ENCODE measurements at places on chromosomes 12 and 14.

GRCh38 chr14:71907793-71908515 is 24.3 kb upstream of the RGS6 start:
- no peak for DNase-seq

DNA sequence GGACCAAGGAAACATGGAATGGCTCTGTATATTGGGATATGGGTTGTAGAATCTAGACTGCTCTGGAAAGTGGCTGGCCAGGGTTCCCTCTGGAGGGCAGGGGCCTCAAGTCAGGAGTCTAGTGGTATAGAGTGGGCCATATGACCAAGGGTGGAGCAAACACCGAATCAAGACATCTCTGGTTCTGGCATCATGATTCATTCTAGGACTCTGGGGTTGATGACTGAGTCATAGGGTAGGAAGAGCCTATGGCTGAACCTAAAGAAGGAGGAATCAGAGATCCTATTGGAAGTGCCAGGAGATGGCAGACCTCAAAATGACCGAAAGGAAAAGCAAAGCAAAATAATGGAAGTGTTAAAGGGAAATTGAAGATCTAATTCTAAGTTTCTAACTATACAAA is 356.4 kb upstream of the PRICKLE1 start:
- no peak for DNase-seq

DNA sequence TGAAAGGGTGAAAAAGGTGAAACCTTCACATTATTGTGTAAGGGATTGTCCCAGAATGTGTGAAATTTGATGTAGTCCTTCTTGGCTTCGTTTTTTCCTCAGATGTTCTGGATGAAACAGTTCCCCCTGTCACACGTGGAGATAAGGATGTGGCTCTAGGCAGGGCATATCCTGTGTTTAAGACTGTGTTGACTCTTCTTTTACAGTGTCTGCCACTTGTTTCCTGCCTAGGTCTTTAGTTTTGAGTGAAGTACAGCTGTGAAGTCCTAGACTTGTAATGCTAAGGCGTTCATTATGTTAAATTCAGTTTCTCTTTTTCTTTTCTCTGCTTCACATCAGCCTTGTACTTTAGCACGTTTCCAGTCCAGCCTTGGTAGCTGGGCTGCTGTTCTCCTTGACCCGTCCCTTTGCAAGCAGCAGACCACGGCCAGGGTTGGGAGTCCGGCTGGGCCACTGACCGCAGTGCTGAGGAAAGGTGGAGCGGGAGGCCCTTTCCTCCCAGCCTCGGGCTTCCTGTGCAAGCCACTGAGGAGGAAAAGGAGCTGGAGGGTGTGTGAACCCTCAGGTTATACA is 59.1 kb downstream of the RASSF3 start:
- DNase-seq = no peak

DNA sequence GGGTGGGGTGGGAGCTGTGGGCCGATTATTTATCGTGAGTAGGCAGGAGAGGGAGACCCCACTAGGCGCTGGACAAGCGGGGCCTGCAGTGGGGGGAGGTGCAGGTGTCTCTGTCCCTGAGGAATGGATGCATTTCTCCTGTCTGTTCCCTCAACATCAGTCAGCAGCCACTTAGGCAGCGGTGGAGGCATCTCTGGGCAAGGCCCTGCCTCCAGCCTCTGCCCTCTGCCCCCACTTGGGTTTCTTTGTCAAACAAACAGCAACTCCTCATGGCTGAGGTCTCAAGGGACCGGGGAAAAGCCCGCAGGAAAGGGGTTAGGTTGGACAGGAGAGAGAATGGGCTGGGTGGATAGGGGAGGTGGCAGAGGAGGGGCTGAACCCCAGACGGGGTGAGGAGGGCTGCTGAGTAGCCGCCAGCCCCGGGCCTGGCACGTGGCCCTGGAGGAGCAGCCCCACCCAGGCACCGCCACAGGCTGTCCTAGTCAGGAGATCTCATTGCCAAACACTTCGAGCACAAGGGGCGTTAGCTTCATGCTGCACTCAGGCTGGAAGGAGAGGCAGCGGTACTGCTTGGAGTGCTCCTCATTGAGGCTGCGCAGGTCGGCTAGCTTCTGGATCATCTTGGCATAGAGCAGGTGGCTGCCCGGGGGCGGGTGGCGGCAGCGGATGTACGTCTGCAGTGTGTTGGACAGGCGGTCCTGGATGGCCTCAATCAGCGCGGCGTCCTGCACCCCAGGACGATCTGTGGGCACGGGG is 24.7 kb upstream of the HDAC7 start:
- DNase-seq = no peak

DNA sequence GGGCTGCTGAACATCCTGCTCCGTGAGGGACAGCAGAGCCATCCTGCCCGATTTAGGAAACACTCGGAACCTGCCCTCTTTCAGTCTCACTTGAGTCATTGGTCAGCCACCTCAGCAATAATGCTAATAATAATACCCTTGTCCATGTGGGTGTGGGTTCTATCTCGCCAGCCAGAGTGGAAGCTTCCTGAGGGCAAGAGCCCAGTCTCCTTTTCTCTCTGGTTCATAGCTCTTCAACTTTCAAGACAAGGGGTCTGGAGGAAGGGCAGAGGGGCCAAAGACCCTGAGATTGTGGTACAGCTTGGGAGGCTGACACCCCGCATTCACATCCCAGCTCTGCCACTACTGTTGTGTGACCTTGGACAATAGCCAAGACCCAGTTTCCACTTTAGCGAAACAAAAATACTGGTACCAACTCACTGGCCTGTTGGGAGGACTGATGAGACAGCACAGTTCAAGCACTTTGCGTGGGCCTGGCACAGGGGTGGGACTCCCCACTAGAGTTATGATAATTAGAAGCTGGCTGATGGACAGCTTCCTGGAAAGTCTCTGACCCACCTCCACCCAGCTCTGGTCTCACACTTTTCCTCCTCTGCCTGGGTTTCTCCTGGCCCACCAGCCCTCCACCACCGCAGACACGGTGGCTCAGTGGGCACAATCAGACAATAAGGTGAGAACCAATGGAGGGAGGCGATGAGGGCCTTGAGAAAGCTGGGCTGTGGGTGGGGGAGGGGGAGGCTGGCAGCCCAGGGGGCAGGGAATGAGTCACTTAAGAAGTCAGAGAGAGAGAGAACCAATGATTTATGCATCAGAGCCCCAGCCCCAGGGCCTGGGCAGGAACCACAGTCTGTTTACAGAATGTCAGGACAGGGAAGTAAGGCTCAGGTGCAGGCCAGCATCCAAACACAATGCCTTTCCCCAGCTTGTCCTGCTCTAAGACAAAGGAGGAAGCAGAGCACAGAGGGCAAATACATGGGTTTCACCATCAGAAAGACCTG is 9.6 kb downstream of the FAIM2 start:
- no peak for DNase-seq

GRCh38 chr12:26164118-26164517 is 31.3 kb upstream of the SSPN start:
- DNase-seq = no peak
